Bronchial smooth muscle cell (primary cell): ENCODE measurements at places on chromosomes 5 and 9. TPM values are rescaled to one million over a fixed set of nuclear protein-coding genes. Genes with fewer than 3 reads are reported as not detected.

Gene MELK
- total RNA-seq = 3.5 and 6.5 TPM in 2 replicates

Gene C1QTNF3
- total RNA-seq = 1.1 and 1.3 TPM in 2 replicates

Gene WNK2
- total RNA-seq = under 0.01 TPM in 1 of 2 replicates, not detected in the other

Gene SLC36A3
- not detected in 2 replicates for total RNA-seq

Gene PCDHB2
- 1.3 and 8.4 TPM in 2 replicates for total RNA-seq

Gene PCSK5
- 4.7 and 7.1 TPM in 2 replicates for total RNA-seq

Gene TLN1
- total RNA-seq = 209 and 221 TPM in 2 replicates

Gene OBP2B
- total RNA-seq = not detected in 2 replicates

Gene POLR3G
- total RNA-seq = 2.7 and 4.7 TPM in 2 replicates

Gene NTRK2
- under 0.01 and 0.26 TPM in 2 replicates for total RNA-seq

Gene PCDHGB1
- total RNA-seq = 1.5 and 3.8 TPM in 2 replicates

Gene PCDHB9
- total RNA-seq = 0.16 and 0.69 TPM in 2 replicates

Gene FOXE1
- total RNA-seq = not detected in 2 replicates

Gene SYNPO
- total RNA-seq = 2.0 and 2.7 TPM in 2 replicates

Gene MACIR
- total RNA-seq = 5.3 and 5.8 TPM in 2 replicates

Gene SLC45A2
- total RNA-seq = under 0.01 TPM in 1 of 2 replicates, not detected in the other

Gene FIBCD1
- 6.7 and 9.3 TPM in 2 replicates for total RNA-seq

Gene GTF3C5
- total RNA-seq = 28.7 and 33.3 TPM in 2 replicates

Gene IRX4
- total RNA-seq = not detected in 2 replicates

Gene PLPPR1
- not detected in 2 replicates for total RNA-seq

Gene ERCC8
- 12.3 and 13.6 TPM in 2 replicates for total RNA-seq

Gene GRIN3A
- not detected in 2 replicates for total RNA-seq

Gene CARTPT
- total RNA-seq = not detected in 2 replicates
